ENCODE measurements at places on chromosomes 7 and 10.
A peak's percentile ranks its signal among the peaks of the same experiment; 100 is the strongest.

GRCh38 chr10:76396134-76396533, 964.7 kb downstream of the LRMDA start:
- DNase-seq: no peak

DNA sequence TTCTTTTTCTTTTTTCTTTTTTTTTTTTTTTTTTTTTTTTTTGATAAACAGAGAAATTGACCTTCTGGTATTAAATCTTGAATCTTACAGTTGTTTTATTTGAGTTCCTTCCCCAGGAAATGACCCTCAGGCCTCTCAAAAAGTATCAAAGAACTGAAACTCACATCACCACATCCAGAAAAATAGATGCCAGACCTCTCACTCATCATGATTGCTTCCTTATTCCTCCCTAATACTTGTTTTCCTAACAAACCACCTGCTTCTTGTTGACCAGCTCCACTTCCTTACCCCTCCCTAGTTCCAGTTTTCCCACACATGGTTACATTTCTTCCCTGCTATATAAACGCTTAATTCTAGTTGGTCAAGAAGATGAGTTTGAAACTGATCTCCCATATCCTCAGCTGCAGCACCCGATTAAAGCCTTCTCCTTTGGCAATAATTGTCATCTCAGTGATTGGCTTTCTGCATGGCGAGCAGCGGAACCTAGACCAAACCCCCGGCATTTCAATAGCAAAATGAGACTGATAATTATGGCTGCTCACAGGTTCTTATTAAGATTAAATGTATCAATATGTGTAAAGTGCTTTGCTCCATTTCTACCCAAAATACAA, 681.1 kb upstream of the AUTS2 start:
- no peak for DNase-seq

DNA sequence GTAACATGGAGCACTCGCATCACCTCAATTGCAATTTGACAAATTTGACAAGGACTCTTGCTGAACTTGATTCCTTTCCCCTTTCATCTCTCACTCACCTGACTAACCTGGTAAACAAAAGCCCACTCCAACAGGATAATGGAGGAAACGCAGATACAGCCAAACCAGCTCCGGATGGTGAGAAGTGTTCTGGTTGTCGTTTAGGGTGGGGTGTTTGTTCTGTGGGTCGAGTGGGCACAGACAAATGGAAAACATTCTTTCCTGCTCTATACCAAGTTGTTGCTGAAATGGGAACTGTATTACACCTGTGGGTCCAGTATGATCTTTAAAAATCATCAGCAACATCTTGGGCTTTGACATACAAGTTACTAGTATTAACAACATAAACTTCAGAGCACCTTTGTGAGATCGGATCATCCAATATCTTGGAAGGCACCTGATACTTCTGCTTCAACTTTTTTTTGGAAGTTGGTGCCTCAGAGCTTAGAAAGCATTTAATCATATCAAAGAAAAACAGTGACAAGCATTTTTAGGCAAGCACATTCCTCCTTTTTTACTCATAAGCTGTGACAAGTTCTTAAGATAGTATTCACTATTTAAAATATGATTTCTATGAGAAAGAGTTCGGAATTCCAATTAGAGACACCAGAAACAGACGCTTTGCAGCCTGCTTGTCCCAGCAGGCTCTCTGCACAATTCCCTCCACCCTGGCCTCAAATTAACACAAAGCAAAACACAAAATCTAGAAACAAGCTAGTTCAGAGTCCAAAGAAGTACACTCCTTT, 58.1 kb downstream of the CCDC186 start:
- DNase-seq: peak; percentile 48

DNA sequence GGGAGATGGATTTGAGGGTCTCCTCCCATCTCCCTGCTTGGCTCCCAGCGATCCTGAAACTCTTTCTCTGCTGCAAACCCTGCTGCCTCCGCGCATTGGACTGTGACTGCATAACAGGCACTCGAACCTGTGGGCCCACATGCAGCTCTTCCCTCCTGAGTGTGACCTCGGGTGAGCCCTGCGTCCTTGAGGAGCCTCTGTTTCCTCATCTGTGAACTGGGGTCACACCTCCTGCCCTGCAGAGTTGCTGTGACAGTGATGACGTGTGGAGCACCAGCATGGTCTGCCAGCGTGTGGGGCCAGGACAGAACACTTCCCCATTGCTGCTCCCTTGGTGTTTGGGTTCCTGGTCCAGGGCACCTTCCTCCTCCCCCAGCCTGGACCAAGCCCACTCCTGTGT, 46.9 kb upstream of the PSMG3 start:
- DNase-seq: no peak

GRCh38 chr10:118506671-118507590, 88.5 kb downstream of the PRLHR start:
- DNase-seq: no peak

DNA sequence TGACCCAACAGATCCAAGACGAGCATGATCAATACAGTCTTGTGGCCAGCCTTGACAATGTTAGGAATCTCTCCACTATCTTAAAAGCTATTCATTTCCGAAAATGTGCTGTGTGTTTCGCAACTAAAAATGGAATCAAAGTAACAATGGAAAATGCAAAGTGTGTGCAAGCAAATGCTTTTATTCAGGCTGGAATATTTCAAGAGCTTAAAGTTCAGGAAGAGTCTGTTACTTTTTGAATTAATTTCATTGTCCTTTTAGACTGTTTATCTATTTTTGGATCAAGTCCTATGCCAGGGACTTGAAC, 24.3 kb upstream of the TIAL1 start:
- no peak for DNase-seq

GRCh38 chr10:114441107-114441506, 36.8 kb upstream of the AFAP1L2 start:
- no peak for DNase-seq

GRCh38 chr7:140333223-140333622, 65.1 kb downstream of the SLC37A3 start:
- DNase-seq: no peak

GRCh38 chr10:78248651-78249464, 215.2 kb downstream of the RPS24 start:
- DNase-seq: no peak

DNA sequence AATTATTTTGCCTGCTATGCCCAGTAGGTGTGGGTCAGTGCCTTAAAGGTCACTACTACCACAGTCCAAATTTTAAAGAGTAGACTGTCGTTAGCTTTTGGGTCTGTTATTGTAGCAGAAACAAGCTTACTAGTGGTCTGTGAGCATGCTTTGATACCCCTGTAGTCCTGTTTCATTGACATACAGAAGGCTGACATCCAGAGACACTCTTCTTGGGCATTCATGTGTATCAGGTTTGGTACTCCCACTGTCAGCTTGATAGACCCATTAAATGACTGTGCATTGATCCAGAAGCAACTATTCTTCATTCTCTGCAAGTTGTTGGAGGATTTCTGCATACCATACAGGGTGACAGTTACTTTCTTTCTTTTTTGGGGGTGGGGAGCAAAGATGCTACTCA, 884.4 kb upstream of the CELF2 start:
- DNase-seq: no peak

DNA sequence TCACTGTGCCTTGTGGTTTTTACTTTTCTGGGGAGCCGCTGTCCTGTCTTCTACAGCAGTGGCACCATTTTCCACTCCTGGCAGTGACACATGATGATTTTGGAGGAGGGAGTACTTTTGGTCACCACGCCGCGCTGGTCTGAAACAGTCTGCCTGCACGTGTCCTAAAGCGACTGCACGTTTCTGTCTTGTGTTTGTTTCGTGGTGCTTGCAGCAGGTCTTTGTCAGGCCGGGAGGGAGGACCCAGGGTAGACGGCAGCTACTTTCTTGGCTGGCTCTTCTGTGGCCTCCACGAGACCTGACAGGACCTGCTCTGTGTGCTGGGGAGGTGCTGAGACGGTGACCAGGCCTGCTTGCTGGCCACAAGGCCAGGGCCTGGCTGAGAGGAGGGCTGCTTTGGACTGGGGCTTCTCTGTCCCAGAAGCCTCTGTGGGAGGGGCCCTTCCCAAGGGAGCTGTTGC, 82.0 kb downstream of the GLRX3 start:
- DNase-seq: no peak

GRCh38 chr10:75619635-75620034, 188.2 kb downstream of the LRMDA start:
- DNase-seq: no peak

DNA sequence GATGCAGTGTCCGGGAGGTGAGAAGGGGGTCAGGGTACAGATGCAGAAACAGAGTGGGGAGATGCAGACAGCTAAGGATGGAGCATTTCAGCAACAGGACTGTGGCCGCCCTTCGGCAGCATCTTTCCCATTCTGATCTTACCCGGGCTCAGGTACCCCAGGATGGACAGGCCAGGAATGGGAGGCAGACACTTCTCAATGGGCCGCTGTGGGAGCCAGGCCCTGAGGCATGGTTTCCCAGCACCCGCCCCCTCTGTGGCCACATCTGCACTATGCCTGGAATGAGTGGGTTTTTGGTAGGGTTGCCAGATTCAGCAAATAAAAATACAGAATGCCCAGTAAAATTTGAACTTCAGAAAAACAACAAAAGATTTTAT, 105.2 kb upstream of the CTBP2 start:
- no peak for DNase-seq

- no peak for DNase-seq
Observed at GRCh38 chr7:32515890-32516550, 20.7 kb downstream of the AVL9 start.
